Activated T-cell treated with anti-CD3 and anti-CD28 coated beads, Interleukin-2, amount 50 U/mL, for 24 hours (primary cell): ENCODE measurements at places on chromosomes 4 and X.

- DNase-seq: no peak
Measured at GRCh38 chr4:174307694-174308093, 24.0 kb downstream of the CEP44 start.

DNA sequence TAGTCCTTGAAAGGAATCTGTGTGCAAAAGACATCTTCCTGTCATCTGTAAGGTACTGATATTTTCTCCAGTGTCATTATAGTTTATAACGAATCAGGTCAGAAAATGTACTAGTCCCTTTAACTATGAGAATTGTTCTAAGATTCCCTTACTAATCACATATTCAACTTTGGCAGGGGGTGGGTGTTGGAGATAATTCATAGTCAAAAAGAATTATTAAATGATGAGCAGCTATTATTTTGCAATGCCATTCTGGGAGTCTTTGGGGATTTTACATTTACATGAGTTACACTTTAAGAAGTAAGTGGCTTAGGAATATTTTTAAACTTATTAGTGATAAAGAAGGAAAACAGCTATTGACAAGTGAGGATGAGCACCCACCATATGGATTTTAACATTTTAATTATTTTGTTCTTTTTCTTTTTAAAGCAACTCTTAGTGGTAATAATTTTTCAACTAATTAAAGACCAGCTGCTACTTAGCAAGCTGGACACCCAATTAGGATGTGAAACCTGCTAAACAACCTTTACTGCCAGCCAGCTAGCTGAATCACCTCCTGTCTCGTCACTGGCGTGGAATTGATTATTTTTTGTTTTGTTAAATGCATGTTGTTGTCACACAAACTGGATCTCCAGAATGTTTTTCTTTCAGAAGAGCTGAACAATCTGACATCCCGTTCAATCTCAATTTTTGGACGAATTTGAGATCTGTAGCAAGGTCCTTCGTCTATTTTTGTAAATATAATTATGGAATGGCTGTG, 219.2 kb downstream of the ARAP2 start:
- DNase-seq: no peak

- no peak for DNase-seq
Measured at GRCh38 chrX:78957768-78958130, 12.6 kb downstream of the P2RY10 start.

GRCh38 chr4:82901183-82901718, 716 bp downstream of the THAP9 start:
- DNase-seq: no peak
